ENCODE measurements at places on chromosomes 3 and 15.

GRCh38 chr3:157417247-157417646 is 19.4 kb upstream of the PTX3 start:
- DNase-seq, result no peak

DNA sequence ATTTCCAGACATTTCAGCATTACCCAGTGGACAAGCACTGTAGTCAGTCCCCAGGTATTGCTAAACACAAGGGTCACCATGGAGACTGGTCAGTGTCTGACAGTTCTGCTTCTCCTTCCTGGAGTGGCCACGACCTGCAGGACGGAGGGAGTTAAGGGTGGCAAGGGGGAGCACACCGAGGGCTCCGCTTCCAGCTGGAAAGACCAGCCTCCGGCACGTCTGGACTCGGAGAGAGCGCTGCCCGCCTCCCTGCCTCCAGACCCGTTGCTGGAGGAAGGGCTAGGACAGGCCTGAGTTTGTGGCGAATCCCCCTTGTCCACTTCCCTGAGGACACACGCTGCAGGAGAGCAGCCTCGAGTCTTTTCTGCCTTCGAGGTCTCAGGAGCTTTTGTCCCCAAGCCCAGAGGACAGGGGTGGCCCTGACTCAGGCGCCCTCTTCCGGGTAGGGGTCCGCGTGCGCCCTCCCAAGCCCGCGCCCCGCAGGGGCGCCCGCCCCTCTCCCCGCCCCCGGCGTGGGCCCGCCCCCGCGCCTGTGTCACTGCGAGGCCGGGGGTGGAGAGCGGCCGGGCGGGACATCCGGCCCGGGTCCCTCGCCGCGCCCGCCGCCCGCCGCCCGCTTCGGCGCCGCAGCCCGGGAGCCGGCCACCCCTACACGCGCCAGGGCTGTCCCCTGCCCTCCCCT is at the start of gene CHST14:
Gene CHST14, plus strand, starts transcription at position 562 of the 682 bp plus-strand sequence. CDS start 230 bp downstream, outside the sequence.
- peak; percentile 53 for DNase-seq

DNA sequence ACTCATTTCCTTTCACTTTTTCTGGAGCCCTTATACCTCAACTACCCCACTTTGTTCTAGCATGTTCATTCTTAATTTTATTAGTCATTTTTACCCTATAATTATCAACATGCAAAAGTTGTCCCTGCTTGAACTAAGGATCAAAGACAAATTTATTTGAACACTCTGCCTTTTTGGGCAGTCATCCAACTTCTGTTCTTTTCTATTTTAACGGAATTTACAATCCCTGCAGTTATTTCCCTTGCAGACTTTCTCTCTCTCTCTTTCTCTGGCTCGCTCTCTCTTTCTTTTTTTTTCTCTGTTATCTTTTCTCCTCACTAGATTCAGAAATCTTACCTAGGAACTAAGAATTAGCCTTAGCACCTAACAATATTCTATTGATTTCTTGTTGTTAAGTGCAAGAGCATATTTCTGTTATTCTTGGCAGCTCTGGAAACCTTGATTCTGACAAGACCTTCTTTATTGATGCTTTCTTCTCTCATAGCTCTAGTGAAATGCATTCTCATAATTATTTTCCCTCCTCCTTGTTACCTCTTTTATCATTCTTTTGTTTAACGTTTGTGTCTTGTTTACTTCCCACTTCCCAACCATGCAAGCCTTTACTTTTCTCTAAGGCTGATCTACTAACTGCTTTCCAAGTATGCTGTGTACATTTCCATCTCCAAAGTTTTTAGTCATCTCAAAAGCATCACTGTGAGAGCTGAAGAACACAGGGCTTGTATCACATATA is 951.6 kb downstream of the DIPK2A start:
- no peak for DNase-seq

DNA sequence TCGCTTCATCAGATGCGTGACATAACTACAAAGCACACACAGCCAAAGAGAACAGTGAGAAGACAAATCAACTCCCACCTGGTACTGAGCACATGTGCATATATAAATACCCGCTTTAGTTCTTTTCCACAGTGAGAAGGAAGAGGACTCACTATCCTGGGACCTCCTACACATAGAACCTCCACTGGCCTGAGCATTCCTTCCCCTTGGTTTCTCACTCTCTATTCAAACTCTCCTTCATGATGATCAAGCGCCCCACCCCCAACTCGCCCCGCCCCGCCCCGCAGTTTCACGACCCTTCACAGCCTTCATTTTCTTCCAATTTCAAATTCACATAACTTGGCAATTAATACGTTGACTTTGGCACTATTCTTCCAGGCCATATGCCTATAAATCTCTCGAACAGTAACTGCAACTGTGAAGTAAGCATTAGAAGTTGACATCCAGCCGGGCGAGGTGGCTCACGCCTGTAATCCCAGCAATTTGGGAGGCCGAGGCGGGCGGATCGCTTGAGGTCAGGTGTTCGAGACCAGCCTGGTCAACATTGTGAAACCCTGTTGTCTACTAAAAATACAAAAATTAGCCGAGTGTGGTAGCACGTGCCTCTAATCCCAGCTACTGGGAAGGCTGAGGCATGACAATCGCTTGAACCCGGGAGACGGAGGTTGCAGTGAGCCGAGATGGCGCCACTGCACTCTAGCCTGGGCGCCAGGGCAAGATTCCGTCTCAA is 1.1 kb downstream of the RPS17 start:
- peak; percentile 48 for DNase-seq

- DNase-seq, result no peak
Observed at GRCh38 chr3:121624147-121624899, 31.1 kb downstream of the FBXO40 start.

GRCh38 chr3:142645236-142645793 is 49.1 kb downstream of the PLS1 start:
- peak; percentile 55 for DNase-seq

GRCh38 chr15:49815526-49815925 is 194.7 kb downstream of the DTWD1 start:
- DNase-seq, result peak; percentile 33

DNA sequence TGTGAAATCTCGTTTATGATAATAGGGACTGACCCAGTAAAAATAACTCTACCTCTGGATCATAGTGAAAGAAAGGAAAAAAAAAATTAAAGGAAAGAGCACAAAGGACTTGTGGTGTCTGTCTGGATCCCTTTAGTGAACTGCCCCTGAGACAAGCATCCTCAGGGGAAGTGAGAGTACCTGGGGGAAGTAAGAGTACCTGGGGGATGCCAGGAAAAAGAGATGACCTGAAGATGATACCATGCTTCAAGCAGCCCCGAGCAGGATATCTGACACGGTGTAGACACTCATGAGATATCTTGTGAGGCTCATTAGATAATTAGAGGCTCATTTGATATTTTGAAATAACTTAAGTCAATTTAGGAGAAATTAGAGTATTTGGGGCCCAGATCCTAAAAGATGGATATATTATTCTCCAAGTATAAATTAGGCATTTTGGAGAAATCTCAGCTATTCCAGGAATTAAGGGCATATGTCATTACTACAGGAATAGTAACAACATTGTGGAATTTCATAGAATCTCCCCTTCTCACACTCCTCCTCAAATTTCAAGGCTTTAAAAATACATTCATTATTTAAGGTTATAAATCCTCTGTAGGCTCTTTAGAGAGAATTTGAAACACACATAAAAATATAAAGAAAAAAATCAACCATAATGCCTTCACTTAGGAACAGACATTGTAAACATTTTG is 36.3 kb upstream of the PSMD6 start:
- no peak for DNase-seq
